ENCODE measurements at places on chromosomes 5 and 9.
A peak's percentile ranks its signal among the peaks of the same experiment; 100 is the strongest.

GRCh38 chr9:128161215-128161902 lies 1.3 kb downstream of the BBLN start:
- no peak for DNase-seq

DNA sequence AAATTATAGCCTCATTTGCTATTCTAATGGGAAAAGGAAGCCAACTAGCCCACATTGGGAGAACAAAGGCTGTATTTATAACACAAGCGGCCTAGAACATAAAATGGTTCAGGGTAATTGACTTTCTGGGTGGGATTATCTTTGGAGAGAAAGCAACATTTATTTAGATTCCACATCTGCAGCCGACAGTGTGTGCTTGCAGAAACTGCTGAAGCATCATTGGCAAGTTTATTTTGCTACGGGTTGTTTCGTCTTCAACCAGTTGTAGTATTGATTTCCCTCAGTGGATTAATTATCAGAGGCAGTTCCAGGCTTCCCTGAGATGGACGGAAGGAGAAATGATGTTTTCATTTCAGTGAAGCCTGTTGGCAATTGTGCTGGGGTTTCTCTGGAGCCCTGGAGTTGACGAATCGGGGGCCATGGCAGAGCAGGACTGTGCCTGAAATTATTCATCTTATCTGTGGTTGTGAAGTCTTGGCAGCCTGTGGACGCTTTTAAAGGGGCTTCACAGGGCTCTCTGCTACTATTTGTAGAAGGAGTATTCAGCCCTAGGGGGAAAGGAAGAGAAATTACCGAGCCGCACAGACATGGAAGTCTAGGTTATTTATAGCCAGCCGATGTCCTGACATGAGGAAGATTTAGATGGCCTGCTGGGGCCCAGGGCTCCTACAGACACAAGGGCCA lies 290.6 kb upstream of the IRX4 start:
- no peak for DNase-seq

DNA sequence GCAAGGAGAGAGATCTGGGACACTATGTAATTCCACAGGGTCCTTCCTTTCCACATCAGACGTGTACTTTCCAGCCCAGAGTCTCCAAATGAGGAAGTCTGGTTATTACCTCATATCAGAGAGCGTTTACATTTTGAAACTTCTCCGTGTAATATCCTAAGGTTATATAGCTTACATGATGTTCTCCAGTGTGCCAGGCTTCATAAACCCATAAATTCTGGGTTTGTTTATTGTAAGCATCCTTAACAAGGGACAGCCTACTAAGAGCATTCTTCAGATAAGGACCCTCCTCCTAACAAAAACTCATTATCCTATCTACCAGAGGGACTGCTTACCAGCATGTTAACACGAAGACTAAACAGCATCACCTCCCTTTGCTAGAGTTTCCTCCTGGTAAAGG lies 17.9 kb downstream of the SRFBP1 start:
- peak; percentile 47 for DNase-seq

GRCh38 chr9:115694991-115695390 lies 458.6 kb upstream of the PAPPA start:
- DNase-seq: no peak

- no peak for DNase-seq
Measured at GRCh38 chr9:126372716-126373115, 46.1 kb downstream of the MVB12B start.

GRCh38 chr9:131090025-131090787 lies 6.1 kb upstream of the AIF1L start:
- DNase-seq: no peak

DNA sequence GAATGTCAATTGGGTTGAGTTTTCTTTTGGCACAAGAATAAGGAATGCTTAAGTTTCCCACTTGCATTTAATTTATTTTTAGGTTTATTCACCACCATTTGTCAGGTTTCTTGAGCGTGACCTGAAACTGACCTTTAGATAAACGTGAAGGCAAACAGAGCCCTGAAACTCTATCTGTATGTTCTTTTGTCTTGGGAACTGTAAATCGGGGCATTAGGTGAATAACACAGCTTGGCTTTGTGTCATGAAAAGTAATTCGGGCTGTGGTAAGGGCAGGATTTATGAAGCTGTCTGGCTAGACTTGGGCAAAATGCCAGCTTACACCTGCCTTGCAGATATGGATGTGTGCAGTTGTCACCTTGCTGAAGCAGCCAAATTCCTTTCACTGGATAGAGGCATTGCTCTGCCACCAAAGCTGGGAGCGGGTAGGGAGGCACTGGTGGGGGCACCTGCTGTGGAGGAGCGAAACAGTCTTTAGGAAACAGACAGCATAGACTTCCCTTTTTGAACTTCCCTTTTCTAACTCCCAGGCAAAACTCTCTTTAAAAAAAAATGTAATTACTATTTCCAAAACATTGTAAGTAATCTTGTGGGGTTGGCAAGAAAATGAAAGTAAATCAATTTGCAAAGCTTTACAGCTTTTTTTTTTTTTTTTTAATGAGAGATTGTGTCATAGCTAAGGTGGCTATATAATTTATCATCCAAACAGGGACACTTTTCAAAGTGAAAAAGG lies 545.2 kb downstream of the CSNK1G3 start:
- DNase-seq: peak; percentile 98

DNA sequence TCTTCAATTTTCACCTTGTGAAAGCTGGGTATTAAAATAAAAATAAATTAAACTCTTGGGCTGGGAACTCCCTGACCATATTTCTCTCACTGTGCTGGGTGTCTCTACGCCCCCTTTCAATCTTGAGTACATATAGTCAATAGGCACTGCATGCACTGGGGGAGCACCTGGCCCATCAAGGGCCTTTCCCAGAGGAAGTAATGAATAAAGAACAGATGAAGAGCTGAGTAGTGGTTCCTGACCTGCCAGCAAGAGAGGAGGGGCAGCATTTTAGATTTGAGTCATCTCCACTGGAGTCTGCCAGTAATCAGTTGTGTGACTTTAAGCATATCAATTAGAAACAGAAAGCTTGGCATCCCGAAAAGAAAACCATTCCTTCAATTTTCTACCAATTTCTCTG lies 6.2 kb downstream of the MAPKAP1 start:
- no peak for DNase-seq

- DNase-seq: peak; percentile 94
Measured at GRCh38 chr9:128007566-128008138, 26.9 kb upstream of the EEIG1 start.

DNA sequence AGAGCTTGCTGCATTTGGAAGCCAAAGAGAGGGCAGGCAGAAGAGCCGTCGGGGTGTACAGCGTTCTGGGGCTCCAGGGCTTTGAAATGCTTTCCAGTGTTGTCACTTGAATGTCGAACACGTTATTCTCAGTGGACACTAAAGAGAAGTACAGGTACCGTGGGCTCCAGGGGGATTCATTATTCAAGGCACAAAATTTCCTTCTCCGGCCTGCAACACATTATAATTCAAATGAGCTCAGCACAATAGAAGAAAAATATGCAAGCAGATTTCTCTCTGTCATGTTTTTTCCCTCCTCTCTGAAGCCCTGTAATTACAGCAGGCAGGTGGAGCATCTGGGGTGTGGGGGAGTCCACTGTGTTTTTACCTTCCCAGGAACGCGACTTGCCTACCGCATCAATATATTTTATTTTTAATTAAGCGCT lies 293.1 kb downstream of the ZSWIM6 start:
- no peak for DNase-seq

- DNase-seq: no peak
Measured at GRCh38 chr5:133818031-133818431, 150.4 kb downstream of the C5orf15 start.

DNA sequence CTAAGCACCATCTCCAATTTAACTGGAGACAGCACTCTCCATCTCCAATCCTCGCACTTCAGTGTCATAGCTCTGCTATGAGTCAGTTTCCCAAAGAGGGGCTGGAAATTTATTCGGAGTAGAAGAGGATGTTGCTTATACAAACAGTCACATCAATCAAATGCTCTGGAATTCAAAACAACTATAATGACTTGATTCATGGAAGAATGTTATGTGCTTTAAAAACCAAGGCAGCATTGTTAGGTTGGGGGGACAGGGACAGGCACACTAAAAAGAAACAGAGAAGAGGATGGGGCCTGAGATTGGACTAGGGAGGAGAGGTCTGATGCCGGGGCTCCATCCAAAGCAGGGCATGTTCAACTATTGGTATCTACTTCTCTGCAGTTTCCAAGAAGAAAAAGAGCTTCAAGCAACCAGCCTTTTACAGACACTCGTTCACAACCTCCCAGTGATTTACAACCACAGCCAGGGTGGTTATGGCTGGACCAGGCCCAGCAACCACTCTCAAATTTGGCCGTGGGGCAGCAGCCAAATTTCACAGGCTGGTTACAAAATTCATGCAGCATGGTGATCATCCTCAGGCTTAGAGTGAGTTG lies 117.5 kb upstream of the ZNF366 start:
- DNase-seq: no peak

GRCh38 chr5:132310141-132310834 lies 16.1 kb downstream of the SLC22A4 start:
- no peak for DNase-seq

DNA sequence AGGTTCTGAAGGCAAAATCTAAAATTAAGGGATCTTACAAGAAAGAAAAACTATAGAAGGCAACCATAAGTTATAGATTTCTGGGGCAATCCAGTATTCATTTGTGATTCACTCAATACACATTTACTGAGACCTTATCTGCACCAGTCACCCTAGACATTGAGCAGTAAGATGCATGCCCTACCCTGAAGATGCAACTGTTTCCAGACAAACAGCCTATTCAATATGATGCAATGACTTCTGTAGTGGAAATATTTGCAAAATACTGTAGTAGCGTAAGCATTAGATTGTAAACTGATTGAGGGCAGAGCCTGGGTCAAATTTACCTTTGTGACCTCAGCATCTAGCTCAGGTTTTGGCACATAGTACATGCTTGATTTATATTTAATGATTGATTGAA lies 256.2 kb upstream of the ACTBL2 start:
- DNase-seq: no peak

DNA sequence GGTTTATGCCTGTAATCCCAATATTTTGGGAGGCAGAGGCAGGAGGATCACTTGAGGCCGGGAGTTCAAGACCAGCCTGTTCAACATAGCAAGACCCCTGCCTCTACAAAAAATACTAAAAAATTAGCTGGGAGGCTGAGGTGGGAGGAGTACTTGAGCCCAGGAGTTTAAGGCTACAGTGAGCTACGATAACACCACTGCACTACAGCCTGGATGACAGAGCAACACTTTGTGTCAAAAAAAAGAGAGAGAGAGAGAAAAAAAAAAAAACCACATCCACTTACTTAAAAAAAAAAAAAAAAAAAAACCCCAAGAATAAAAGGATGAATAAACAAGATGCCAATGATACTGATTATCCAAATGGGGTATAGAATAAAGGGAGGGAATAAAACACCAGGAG lies 14.4 kb downstream of the CARNMT1 start:
- no peak for DNase-seq

- no peak for DNase-seq
Measured at GRCh38 chr5:10338686-10339057, 14.8 kb upstream of the MARCHF6 start.

DNA sequence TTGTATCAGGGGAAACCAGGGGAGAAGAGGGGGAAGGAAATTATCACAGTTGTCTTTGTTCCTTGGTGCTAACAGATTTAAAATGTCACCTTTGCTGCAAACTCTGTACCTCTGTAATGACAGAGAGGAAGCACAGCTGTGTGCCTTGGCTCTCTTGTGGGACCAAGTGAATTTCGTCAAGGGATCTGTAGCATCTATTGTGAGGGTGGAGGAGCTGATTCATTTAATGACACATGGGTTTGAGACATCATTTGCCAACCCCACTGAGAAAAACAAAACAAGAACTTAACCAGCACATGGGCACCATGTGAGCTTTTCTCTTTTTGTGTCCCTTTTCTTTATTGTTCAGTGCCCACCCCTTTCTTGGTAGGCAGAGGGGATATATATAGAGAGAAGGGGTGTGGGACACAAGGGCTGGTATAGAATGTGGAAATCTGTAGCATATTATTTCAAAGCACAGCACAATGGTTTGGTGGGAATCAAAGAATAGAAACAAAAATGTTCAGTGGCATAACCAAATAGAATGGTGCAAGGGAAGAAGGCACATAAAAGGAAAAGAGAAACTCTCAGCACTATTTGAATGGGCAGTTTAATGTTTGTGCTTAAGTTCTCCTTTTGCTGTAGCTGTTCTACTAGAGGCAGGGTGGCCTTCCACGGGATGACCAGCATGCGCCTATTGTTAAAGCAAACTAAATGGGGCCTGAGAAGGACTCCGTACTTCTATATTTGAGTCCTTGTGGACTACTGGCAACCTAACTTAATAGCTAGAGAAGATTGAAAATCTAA lies 63.3 kb downstream of the LIX1 start:
- DNase-seq: no peak

- DNase-seq: no peak
Measured at GRCh38 chr5:78251663-78252284, 42.7 kb downstream of the AP3B1 start.

DNA sequence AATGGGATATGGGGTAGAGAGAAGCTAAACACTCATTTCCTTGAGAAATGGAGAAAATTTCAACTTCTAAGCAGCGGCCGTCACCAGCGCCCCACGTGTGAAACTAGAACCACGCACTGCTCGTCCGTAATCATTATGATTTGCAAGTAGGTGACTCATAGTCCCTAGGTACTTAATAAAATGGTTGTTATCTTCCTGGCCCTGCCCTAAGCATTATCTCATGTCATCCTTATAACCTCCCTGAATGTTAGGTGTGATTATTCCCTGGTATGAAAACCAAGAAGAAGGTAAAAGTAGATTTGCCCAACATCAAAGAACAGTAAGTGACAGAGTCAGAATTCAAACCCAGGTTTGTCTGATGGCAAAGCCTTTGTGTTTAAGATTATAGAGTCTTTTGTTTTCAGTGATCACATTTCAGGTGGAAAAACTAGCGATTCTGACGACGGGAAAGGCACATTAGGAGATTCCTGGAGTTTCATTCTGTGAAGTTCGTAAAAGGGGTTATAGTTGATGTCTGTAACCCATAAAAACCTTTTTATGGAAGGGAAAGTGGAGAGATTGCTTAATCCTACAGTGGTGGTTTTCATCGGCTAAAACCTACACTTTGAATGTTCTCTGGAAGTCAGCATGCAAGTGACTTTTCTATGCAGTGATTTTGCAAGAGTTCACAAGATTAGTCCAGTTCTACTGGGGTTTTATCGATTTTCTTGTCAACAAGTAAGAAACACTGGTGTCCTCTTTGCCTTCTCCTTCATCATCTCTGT lies 202.9 kb upstream of the WWC1 start:
- no peak for DNase-seq

Data from KBM-7 (cell line).